Breast epithelium (tissue), 4 donors: ENCODE measurements at places on chromosomes 7 and 10. TPM values are rescaled to one million over a fixed set of nuclear protein-coding genes. Genes with fewer than 3 reads are reported as not detected.

STEAP1 gene
- total RNA-seq, result 19.2 TPM

CUZD1 gene
- total RNA-seq, result 1.8 TPM

FOXI2 gene
- total RNA-seq, result not detected

CCDC3 gene
- total RNA-seq, result 9.8 TPM

STAM gene
- 19.0 TPM for total RNA-seq

HUS1 gene
- total RNA-seq, result 26.5 TPM

CYP2C18 gene
- not detected for total RNA-seq

NPY gene
- total RNA-seq, result not detected

HOXA6 gene
- 7.9 TPM for total RNA-seq

TUBB8 gene
- total RNA-seq, result not detected

ADRB1 gene
- total RNA-seq, result 2.4 TPM

SLF2 gene
- total RNA-seq, result 34.2 TPM

GRM8 gene
- total RNA-seq, result not detected

MRC1 gene
- total RNA-seq, result 13.8 TPM

COL13A1 gene
- 0.80 TPM for total RNA-seq

C10orf105 gene
- total RNA-seq, result under 0.01 TPM

SPAM1 gene
- total RNA-seq, result not detected
